ENCODE measurements at places on chromosomes 11 and 22. TPM values are rescaled to one million over a fixed set of nuclear protein-coding genes. Genes with fewer than 3 reads are reported as not detected.

The PRR33 gene
- polyA plus RNA-seq: 0.60 TPM

The ALDH3B1 gene
- 0.36 TPM for polyA plus RNA-seq

The TSPAN18 gene
- polyA plus RNA-seq: 2.1 TPM

The PSMA1 gene
- 138 TPM for polyA plus RNA-seq

The CCDC87 gene
- not detected for polyA plus RNA-seq

The ANO5 gene
- not detected for polyA plus RNA-seq

The MSANTD2 gene
- polyA plus RNA-seq: 7.1 TPM

The MMP13 gene
- not detected for polyA plus RNA-seq

The INTS4 gene
- polyA plus RNA-seq: 34.6 TPM

The ZDHHC8 gene
- 4.2 TPM for polyA plus RNA-seq

The SIK2 gene
- polyA plus RNA-seq: 0.41 TPM

The RCOR2 gene
- not detected for polyA plus RNA-seq

The PRMT3 gene
- polyA plus RNA-seq: 5.0 TPM

The SPON1 gene
- 0.19 TPM for polyA plus RNA-seq

The PRSS23 gene
- 1.2 TPM for polyA plus RNA-seq

The PRAME gene
- not detected for polyA plus RNA-seq

The SLC25A17 gene
- polyA plus RNA-seq: 19.1 TPM

The TRIM66 gene
- polyA plus RNA-seq: 0.75 TPM

The FGF19 gene
- polyA plus RNA-seq: not detected

The MEI1 gene
- 105 TPM for polyA plus RNA-seq

The OR2AG2 gene
- polyA plus RNA-seq: not detected

The NXPE1 gene
- not detected for polyA plus RNA-seq

The DENND6B gene
- polyA plus RNA-seq: 1.2 TPM

The FOLR2 gene
- polyA plus RNA-seq: 16.1 TPM

The GGTLC2 gene
- polyA plus RNA-seq: not detected

The PELI3 gene
- polyA plus RNA-seq: 4.3 TPM

The FAM180B gene
- not detected for polyA plus RNA-seq

The CBLIF gene
- polyA plus RNA-seq: not detected

The VWCE gene
- polyA plus RNA-seq: 0.84 TPM

The MS4A4A gene
- polyA plus RNA-seq: not detected

The PAK1 gene
- 15.0 TPM for polyA plus RNA-seq

The GRM5 gene
- not detected for polyA plus RNA-seq

The TRIM22 gene
- polyA plus RNA-seq: 210 TPM

The ZDHHC24 gene
- polyA plus RNA-seq: 21.6 TPM

The MUC5AC gene
- polyA plus RNA-seq: not detected

The KDM4E gene
- not detected for polyA plus RNA-seq

The CEP126 gene
- polyA plus RNA-seq: 0.50 TPM

The CNTN5 gene
- polyA plus RNA-seq: not detected

The CYTH4 gene
- 70.8 TPM for polyA plus RNA-seq

The ARHGAP42 gene
- polyA plus RNA-seq: 0.75 TPM

The BAIAP2L2 gene
- not detected for polyA plus RNA-seq

The GRK3 gene
- 10.4 TPM for polyA plus RNA-seq

The TIGD3 gene
- polyA plus RNA-seq: 2.3 TPM

The DEPDC7 gene
- polyA plus RNA-seq: not detected

The C22orf31 gene
- not detected for polyA plus RNA-seq

The P2RX6 gene
- not detected for polyA plus RNA-seq

The SLC22A12 gene
- polyA plus RNA-seq: not detected
